ENCODE measurements at places on chromosomes 3 and 15.

- DNase-seq: no peak
Observed at GRCh38 chr15:98085003-98085639, 124.6 kb downstream of the ARRDC4 start.

DNA sequence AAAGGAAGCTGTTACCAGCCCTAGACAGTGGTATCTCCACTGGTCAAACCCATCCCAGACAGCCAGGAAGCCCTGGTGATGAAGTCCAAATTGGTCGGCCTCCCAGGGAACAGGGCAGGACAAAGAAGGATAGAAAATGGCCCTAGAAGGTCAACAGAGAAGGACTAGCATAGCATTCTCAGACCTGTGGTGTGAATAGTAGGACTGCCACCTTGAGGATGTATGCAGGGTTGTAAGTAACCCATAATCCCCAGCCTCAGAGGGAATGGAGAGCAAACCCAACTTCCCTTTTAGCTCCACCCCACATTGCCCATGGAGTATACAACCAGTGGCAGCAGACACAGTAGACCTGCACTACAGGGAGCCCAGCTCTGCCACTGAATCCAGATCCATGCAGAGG, 68.6 kb upstream of the EIF1B start:
- DNase-seq: no peak

GRCh38 chr3:64922213-64922612, 234.4 kb upstream of the ADAMTS9 start:
- DNase-seq: no peak

- no peak for DNase-seq
Observed at GRCh38 chr15:37079726-37080125, 20.6 kb downstream of the MEIS2 start.

GRCh38 chr15:95025924-95026728, 794.8 kb downstream of the MCTP2 start:
- no peak for DNase-seq

DNA sequence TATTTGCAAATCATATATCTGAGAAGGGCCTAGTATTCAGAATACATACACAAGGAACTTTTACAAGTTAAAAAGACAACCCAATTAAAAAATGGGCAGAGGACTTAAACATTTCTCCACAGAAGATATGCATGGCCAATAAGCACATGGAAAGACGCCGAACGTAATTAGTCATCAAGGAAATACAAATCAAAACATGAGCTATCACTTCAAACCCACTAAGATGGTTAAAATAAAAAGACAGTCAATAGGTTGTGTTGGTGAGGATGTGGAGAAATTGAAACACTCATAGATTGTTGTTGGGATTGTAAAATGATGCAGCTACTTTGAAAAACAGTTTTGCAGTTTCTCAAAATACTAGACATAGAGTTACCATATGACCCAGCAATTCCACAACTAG, 61.2 kb upstream of the NEO1 start:
- DNase-seq: no peak

GRCh38 chr15:68601206-68602197, 22.7 kb downstream of the CORO2B start:
- DNase-seq: no peak

- no peak for DNase-seq
Observed at GRCh38 chr3:126125341-126125740, 41.4 kb upstream of the SLC41A3 start.

DNA sequence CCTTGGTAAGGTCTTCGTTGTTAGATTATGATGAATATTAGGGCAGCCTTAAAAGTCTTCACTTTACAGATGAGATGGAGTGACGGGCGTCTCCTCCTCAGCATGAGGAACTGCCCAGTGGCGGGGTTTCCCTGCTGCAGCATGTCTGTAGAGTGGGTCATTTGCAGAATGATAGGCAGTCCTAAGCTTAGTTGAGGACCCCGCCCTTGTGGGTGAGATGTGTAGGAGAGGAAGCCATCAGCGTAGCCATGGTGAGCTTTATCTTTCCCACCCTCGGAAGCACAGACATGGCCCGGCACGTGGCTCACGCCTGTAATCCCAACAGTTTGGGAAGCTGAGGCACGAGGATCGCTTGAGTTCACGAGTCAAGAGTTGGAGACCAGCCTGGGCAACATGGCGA, 877 bp downstream of the NIT2 start:
- DNase-seq: no peak

DNA sequence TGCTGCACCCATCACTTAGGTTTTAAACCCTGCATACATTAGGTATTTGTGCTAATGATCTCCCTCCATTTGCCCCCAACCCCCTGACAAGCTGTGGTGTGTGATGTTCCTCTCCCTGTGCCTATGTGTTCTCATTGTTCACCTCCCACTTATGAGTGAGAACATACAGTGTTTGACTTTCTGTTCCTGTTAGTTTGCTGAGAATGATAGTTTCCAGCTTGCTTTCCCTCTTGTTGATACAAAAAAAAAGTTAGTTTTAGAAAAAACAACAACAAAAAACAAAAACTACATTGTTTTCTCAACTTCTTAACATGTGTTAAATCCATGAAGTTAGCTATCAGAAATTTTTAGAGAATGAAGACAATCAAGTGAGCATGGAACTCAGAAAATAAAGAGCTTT, 953.0 kb downstream of the VGLL3 start:
- DNase-seq: no peak

GRCh38 chr15:39721893-39722292, 60.7 kb downstream of the FSIP1 start:
- no peak for DNase-seq

DNA sequence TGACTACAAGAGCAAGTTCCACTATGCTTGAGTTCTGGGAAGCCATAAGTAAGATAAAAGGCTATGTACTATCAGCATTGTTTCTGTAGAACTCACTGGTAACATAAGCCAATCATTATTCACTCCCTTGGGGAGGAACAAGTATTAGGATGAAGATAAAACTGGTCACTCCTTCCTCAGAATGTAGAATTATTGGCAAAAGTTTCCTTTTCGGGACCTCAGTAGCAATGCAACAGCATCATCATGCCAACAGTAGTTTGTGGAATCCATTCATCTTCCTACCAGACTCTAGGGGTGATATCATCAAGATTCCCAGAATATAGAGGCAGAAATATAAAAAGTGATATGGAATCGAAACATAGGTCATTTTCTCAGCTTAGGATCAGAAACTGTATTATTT, 209.5 kb downstream of the PLOD2 start:
- DNase-seq: no peak

DNA sequence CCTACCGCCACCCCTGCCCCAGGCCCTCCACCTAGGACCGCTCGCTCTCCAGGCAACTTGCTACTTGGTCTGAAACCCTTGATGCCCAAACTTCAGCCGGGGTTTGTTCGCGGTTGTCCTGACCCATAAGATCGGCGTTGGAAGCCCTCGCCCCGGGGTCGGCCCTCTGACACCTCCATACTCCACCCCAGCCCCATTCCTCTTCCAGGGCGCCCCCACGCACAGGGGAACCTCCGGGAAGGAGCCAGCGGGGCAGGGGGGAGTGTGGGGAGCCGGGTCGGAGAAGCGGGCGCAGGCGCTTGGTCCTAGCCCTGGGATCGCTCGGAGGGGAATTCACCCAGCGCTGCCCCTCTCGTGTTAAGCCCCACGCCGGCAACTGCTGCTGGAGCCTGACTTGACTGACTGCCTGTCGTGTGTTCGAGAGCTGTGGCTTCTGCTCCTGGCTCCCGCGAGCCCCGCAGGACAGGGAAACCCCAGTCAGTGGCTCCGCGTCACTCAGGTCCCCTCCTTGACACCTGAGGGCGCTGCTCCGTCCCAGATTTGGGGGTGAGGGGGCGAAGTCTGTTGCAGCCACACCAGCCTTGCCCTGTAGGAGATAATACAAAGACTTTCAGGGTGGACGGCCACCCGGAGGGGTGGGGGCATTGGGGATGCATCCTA, 675 bp downstream of the RYR3 start:
- DNase-seq: no peak

DNA sequence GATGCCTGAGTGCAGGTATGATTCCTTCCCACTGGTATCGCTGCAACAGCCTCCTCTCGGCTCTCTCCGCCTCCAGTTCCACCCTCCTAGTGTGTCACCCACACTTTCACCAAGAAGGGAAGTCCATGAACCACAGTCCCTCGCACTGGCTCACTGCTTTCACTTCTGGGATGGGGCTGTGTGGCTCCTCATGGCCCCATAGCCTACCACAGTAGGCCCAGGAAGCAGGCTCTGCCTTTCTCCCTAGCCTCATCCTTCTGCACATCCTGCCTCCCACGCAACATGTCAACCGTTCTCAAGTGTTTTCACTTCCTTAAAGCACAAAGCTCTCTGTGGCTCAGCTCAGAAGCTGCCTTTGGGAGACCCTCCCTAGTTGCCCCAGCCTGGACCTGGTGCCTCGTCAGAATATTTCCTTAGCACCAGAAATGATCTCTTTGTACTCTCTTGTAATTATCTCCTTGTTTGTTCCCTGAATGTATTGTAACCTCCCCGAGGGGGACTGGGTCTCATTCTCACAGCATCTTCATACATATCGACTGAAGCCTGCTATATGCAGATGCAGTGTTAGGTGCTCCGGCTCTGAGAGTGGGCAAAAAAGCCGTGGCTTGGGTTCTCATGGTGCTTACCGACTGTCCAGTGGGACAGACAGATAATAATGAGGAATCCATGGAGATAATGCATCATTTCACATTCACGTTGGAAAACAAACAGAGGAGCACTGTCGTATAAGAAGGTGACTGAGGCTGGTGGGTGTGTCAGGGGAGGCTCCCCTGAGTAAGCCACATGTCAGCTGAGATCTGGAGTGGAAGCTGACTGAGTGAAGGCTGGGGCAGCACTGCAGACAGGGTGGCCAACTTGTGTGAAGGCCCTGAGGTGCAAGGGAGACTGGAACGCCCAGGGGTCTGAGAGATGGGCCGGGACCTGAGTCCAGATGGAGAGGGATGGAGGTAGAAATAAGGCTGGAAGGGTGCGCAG, 107.1 kb downstream of the DGKG start:
- DNase-seq: no peak

DNA sequence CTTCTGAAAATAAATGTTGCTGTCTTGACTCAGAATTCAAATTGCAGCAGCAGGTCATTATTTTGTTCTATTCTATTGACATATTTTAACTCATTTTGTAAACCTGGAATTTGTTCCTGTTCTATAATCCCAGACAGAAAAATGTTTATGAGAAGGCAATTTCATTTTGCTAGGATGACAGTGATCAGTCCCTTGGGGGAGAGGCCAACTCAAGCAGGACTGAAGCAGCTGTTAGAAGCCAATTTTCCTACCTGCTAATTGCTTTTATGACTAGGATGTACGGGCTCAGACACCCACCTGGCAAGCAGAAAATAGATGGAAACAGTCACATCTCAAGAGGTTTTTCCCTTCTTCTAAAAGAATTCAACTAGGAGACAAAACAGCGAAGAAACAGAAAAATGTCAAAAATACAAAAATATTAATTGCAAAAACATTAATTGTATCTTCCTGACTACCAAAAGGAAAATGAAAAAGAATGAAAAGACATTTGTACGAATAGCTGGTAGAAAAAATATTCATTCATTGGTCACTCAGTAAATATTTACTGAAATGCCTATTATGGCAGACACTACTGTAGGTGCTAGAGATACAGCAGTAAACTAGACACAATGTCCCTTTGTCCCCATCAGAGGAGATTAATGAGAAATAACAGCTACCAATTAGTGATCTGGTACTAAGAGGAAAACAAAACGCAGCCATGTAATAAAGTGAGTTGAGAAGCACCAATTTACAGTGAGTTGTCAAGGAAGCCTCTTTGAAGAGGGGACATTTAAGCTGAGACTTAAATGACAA, 73.5 kb downstream of the PEAK1 start:
- no peak for DNase-seq

DNA sequence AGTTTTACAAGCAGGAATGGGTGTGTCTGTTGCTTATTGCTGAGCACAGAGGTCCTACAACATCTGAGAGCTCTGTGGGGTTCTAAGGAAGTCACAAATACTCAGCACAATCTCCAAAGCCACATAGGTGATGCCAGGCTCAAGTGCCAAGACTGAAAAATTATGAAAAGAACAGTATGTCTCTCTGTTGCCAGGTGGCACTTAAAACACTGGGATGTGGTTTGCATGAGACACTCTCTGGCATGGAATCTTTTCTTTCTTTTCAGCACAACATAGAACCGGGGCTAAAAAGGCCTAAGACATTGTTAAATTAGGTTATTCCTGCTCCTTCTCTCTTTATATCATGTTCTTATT, 127.3 kb upstream of the PRICKLE2 start:
- no peak for DNase-seq

GRCh38 chr3:116423374-116423773, 21.9 kb downstream of the LSAMP start:
- DNase-seq: no peak

DNA sequence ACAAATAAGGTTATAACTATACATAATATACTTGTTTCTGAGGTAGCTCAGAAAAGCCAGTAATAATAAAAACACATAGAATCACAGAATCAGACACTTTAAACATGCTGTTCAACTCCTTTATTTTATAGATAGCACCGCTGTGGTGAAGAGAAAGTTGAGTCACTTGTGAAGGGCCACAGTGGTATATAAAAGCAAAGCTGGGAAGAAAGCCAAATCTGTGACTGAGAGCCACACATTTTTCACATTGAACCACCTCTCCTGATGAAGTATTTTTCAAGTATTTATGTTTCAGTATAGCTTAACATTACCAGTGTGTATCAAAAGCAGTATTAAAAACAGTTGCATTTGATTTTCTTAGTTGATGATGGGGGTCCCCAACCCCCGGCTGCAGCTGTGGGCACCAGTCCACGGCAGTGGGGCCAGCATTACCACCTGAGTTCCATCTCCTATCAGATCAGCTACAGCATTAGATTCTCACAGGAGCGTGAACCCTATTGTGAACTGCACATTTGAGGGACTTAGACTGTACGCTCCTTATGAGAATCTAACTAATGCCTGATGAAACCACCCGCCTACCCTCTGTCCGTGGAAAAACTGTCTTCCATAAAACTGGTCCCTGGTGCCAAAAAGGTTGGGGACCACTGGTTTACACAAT, 46.2 kb downstream of the TBL1XR1 start:
- no peak for DNase-seq

DNA sequence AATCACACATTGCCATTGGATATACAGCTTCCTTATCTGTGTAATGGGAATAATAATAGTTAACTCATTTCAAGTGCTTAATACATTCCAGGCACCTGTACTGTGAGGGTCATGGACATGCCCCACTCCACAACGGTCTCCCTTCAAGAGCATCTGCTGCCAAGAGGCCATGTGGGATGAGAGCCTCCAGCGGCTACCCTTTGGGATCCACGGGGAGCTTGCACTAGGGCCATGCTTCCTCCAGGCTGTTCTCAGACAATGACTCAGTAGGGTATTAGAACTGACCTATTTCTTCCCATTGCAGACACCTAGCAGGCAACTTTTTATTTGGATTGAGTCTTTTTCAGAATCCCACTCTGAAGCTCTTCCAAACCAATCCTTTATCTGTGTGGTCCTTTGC, 1078.9 kb downstream of the TUSC7 start:
- no peak for DNase-seq

GRCh38 chr3:38581774-38582173, 67.7 kb downstream of the SCN5A start:
- no peak for DNase-seq

GRCh38 chr3:183274609-183275008, 21.6 kb downstream of the B3GNT5 start:
- DNase-seq: no peak

- no peak for DNase-seq
Observed at GRCh38 chr15:69820819-69821218, 276.9 kb downstream of the TLE3 start.

GRCh38 chr3:16824081-16824696, 60.6 kb upstream of the PLCL2 start:
- no peak for DNase-seq
